Osteoblast (primary cell): ENCODE measurements at places on chromosomes 11 and 22. TPM values are rescaled to one million over a fixed set of nuclear protein-coding genes. Genes with fewer than 3 reads are reported as not detected.

YPEL1 gene
- total RNA-seq: 1.8 and 2.2 TPM in 2 replicates

TEX12 gene
- total RNA-seq: 0.59 TPM in 1 of 2 replicates, not detected in the other

CRYBB2 gene
- not detected in 2 replicates for total RNA-seq

CABP2 gene
- total RNA-seq: not detected in 2 replicates

GRCh38 chr22:40741116-40741515 is 61.8 kb downstream of the MCHR1 start:
- no peak for DNase-seq

GRCh38 chr11:124174001-124174583 is 9.1 kb upstream of the OR10D3 start:
- DNase-seq: peak; percentile 60

DNA sequence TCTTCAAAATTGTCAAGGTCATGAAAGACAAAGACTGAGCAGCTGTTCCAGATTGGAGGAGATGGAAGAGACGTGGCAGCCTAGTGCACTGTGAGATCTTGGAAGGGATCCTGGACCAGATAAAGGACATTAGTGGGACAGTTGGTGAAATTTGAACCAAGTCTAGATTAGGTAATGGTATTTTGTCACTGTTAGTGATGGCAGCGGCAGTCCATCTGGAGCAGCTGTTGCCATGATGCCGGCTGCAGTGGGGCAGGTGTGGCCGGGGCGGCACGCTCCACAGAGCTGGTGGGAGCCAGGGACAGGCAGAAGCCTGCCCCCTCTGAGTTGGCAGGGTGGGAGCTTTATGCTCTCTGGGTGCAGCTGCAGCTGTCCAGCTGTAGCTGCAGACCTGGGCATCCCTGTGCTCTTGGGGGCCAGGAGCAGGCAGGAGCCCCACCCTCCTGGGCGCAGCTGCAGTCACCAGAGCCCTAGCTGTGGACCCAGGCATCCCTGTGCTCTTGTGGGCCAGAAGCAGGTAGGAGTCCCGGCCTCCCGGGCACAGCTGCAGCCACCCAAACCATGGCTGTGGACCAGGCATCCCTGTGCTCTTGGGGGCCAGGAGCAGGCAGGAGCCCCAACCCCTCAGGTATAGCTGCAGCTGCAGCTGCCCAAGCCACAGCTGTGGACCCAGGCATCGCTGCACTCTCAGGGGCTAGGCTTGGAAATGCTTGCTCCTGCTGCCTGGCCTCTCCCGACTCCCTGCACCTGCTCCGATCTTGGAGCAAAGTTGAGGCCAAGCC is 20.7 kb downstream of the DIXDC1 start:
- DNase-seq: no peak

DNA sequence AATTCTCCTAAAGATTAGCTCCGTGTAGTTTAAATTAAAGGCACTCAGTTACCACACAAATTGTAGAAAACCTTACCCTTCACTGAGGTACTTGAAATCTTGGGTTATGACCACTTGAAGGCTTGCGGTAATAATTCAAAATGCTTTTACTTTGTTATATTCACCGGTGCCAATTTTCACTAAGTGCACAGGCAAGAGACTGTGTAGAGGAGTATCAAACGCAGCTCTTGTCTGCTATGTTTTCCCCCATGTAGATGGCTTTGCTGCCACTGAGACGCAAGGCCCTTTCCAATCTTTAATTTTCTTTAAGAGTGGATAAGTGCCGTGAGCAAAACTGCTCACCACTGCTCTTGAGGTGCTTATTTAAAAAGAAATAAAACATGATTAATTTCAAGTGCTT is 155.8 kb downstream of the CADM1 start:
- no peak for DNase-seq

- DNase-seq: peak; percentile 99
Measured at GRCh38 chr11:842370-843002, at the start of the genes POLR2L and TSPAN4. Gene POLR2L (minus strand): TSS chr11:842529. CDS start chr11:842508, 21 bp downstream. Gene TSPAN4 (plus strand): TSS chr11:842852. CDS start chr11:850305, 7,453 bp downstream.

DNA sequence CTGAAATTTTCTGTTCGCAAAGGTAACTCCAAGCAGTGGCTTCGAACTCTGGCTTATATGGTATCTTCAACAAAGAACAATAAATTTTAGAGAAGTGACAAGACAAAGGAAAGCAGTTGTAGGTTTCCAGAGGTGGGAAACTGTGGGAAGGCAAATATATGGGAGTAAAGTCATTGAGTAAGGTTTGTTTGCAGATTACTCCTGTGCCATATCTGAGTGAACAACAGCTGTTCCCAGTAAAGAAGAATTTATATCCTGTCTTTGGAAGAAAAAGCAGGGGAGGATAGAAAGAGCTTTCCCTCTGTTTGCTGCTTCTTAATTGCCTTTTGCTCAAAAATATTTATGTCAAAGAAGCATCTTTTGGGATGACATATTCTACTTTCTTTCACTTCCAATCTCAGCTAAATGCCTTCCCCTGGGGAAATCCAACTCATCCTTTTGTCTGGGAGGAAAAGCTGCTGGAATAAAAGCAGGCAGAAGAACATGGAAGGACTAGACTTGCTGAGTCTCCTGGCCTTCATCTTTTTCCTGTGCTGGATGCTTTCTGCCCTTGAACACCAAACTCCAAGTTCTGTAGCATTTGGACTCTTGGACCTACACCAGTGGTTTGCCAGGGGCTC is 10.4 kb upstream of the RCN1 start:
- no peak for DNase-seq

DNA sequence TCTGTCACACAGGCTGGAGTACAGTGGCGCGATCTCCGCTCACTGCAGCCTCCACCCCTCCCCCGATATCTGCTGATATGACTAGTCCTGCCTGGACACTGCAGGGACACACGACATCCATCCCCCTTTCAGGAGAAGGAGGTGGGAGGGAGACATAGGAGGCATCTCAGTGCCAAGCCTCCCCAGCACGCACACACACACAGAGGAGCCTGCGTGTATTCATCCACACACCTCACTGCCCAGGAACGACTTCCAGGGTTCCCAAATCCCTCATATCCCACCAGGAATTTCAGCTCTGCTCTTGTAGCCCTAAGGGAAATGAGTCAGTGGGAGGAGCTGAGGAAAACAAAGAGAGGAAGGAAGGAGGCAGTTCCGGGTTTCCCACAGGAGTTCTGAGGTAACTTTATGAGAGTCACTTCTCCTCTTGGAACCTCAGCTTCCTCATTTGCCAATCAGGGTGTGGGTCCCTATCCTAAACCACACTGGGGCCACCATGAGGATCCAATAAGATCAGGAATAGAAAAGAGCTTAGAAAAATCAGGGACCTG is 37.2 kb upstream of the ACER3 start:
- peak; percentile 87 for DNase-seq

DNA sequence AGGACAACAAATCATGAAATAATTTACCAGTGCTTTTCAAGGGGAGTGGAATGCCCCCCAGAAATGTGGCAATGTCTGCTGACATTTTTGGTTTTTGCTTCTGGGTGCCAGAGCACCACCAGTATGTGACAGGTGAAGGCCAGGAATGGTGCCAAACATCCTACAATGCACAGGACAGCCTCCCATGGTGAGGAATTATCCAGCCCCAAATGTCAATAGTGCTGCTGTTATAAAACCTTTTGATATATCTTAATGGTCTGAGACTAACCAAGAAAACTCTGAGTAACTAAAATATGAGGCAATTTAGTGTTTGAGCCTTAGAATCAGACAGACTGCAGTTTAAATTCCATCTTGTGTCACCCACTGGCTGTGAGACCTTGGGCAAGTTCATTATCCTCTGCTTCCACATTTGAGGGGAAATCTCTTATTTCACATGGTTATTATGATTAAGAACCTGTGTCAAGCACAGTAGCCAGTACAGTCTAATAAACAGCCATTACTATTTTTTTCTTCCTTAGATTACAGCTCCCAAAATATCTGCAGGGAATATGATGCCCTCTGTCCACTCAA is 69.5 kb downstream of the AMBRA1 start:
- DNase-seq: no peak

- no peak for DNase-seq
Measured at GRCh38 chr11:85257837-85258236, 369.3 kb downstream of the DLG2 start.

DNA sequence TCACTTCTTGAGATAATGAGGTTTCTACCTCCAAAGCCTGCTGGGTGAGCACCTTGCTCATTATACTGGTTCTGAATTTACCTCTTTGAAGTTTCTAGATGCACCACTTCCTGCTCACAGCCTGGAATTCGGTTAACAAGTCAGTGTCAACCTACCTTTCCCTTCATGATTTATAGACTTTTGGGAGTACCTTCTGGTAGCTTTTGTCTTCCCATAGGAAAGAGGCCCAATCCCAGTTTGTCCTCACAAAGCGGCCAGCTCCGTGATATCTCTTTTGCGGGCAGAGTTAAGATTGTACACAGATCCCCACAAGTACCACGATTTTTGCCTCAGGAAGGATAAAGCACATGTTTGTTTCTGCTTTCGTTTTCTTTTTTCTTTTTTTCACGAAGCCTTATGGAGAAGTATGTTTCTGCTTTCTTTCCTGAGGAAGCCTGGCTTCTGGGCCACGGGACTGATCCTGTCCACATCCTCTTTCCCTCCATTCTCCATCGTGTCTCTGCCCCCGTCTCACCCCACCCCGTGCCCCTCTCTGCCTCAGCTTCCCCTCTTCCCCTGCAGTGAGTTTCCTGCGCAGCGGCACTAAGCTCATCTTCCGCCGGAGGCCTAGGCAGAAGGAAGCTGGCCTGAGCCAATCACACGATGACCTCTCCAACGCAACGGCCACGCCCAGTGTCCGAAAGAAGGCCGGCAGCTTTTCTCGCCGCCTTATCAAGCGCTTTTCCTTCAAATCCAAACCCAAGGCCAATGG is 5.7 kb upstream of the HINFP start:
- peak; percentile 13 for DNase-seq

DNA sequence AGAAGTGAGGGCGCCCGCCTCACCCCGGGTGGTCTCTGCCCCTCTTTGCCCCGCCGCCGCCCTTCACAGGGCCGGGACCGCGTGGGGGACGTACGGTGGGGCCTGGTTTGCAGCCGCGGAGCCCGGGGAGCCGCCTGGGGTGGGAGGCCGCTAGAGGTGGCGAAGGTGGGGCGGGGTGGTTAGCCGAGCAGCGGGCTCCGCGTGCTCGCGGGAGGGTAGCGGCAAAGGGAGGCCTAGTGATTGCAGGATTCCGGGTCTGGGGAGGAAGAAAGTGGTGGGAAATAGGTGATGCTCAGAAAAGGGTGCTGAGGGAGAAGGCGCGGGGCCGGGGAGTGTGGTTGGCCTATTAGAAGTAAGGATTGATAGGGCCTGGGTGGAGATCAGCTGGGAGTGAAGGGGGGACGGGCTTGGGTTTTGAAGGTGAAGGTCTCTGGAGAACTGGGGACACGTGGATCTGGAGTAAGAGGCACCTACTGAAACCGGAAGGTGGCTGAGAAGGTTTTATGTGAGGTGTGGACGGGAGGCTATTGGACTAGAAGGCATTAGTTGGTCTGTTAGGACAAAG is 571 bp downstream of the FAR1 start:
- DNase-seq: peak; percentile 70

DNA sequence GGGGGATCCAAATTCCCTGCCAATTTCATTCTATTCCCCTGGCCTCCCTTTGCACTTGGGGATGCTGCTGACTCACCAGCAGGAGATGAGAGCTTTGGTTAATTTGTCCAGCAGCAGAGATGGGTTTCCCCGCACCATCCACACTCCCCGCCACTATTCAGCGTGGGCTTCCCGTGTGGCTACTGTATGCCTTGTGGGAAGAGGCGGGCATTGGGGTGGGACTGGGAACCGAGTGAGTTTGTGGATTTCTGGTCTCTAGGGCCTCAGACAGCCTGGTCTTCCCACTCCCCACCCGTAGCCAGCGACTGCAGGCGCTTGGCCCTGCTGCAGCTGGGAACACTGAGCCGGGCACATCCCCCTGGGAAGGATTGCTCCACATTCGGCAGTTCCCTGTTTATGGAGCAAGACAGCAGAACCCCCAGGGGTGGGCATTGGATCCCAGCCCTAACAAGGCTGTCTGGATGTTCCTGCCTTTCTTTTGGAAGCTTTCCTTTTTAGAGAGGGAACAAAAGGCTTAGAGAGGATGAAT is 23.4 kb downstream of the KIAA1671 start:
- DNase-seq: peak; percentile 91

GRCh38 chr11:115522302-115522701 is 18.1 kb upstream of the CADM1 start:
- DNase-seq: no peak

DNA sequence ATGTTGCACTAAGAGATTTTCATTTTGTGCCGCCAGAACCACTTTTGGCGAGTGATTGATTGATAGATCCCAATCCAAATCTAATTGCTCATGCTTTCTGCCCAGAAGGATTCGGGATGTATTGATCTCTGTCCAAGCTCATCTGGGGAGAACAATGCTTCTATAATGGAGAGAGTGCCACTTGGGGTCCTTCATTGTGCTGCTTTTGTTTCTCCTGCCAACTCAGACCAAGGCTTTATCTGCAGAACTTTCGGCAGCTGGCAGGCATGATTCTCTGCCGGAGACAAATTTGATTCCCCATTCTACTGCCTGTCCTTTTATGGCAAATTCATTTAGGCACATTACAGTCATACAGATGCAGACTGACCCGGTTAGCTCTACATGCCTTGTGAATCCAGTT is 62.9 kb upstream of the NTM start:
- no peak for DNase-seq

DNA sequence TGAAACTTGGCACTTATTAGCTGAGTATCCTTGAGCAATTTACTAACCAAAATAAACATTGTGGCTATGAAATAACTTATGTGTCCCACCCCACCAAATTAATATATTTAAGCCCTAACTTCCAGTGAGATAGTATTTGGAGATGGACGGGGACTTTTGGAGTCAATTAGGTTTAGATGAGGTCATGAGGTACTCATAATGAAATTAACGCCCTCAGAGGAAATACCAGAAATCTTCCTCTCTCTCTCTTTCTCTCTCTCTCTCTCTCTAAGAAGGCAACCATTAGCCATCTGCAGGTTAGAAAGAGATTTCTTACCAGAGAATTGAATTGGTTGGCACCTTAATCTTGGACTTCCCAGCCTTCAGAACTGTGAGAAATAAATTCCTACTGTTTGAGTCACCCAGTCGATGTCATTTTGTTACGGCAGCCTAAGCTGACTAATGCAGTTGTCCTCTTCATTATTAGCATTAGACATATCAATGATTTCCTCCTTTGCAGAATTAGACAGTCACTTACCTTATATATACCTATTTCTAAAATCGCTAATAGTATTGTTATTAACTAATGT is 1284.0 kb downstream of the FAM181B start:
- no peak for DNase-seq

DNA sequence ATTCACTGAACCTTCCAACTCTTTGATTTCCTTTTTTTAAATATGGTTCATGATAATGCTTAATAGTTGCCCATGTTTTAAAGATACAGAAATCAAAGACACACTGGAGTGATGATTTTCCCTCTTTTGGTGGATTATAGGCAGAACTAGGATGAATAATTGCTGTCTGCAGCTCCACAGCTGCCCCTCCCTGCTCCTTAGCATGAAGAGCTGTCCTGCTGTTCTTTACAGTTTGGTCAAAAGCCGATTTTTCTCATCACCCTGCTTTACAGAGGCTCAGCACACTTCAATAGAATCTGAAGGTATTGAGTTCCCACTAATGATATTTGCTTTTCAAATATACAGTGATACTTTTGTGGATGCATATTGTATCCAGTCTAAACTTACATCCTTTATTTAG is 202.6 kb downstream of the AASDHPPT start:
- DNase-seq: no peak
